ENCODE measurements at places on chromosomes 12 and 14.

DNA sequence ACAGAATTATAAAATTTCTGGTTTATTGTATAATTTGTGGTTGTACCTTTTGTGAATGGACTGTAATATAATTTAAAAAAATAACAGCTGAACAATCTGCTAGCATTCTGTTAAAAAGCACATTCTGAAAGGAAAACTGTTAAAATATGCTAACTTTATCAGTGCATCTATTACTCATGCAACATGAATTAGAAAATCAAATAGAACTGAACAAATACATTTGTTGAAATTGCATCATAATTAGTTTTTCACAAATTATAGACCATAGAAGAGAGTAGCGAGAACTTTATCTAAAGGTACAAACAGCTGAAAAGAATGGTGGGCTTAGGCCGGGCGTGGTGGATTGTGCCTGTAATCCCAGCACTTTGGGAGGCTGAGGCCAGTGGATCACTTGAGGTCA, 33.0 kb downstream of the PTPN21 start:
- DNase-seq = no peak

DNA sequence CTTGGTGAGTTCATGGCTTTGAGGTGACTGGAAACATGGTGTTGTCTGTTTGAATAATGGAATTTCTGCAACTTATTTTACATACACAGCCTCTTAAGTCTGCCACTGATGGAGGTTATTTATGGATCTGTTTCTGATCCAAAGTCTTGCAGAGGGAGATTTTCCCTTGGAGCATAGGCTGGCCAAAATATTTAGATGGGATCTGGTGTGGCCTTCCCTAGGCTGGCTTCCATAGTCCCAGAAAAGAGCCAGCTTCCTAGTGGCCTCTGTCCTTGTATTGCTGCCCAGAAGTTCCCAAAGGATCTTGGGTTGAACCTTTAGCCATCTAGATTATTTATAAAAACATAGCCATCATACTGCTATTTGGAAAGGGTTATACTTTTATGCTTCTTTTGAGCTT, 491.1 kb upstream of the RGS6 start:
- DNase-seq = no peak

- no peak for DNase-seq
Observed at GRCh38 chr12:103085541-103085940, 128.1 kb downstream of the ASCL1 start.

DNA sequence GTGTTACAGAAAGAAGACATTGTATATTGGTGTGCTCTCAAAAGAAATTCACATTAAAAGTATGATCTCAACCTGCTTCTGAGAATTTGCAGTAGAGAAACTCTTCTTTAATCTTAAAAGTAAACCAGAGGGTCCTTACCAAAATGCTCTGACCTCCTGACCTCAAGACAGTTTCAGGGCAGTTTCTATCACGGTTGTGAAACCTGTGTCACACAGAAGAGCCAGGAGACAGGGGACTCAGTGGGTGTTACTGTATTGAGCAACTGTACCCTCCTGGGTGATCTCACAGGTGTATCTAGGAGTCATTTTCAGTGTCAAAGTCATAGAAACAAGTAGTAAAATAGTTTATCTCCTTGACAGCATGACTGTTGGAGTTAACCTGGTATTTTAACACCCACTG, 178.0 kb downstream of the GRIP1 start:
- no peak for DNase-seq

DNA sequence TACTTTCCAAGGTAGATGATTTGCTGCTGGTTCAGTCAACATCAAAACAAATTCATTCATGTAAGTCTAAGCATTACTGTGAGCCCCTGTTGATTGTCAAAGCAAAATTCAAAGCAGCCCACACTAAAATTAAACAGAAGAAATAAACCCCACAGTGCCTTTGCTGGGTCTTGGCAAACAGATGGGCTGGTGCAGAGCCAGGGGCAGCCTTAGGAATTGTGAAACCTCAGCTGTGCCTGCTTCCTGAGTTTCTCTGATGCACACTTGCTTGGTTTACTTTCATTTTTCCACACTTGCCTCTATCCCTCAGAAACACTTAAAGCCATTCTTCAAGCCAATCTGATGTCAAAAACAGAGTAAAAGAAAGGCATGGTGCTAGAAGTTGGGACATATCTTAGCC, 6.6 kb upstream of the PLEKHG7 start:
- DNase-seq = no peak
